ENCODE measurements at places on chromosomes 6 and 20.

DNA sequence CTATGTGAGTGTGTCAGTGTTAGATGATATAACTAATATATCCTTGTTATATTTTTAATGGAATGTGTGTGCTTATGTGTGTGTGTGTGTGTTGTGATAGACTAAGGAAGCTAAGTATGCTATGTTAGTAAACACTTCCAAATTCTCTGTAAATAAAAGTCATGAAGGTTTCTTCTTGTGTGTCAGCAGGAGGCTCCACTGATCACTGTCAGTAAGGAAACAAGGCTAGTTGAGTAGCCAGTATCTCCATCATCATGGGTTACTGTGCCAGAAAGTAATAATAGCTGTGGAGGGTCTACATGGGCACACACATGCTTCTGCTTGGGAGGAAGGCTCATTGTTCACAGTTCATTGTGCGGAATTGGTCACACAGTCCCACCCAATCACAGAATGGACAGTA lies 302.8 kb upstream of the RNF217 start:
- no peak for DNase-seq

DNA sequence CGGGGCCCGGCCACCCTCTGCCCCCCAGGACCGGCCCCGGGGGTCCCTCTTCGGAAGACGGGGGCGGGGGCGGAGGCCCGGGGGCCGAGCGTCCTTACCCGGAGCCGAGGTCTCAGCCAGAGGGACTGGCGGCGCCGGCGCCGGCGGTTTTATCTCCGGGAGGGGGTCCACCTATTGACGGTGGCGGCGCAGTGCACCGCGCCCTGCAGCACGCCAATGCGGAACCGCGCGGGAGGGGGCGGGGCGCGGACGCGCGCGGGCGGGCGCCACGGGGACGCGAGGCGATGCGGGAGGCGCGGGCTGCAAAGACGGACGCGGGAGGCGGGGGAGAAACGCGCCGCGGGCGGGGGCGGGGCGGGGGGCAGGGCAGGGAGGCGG lies at the start of gene EEF1A2:
Gene EEF1A2 (minus strand): TSS at position 124 of the 378 bp plus-strand sequence. CDS start 1,320 bp downstream, outside the sequence.
- DNase-seq = no peak

DNA sequence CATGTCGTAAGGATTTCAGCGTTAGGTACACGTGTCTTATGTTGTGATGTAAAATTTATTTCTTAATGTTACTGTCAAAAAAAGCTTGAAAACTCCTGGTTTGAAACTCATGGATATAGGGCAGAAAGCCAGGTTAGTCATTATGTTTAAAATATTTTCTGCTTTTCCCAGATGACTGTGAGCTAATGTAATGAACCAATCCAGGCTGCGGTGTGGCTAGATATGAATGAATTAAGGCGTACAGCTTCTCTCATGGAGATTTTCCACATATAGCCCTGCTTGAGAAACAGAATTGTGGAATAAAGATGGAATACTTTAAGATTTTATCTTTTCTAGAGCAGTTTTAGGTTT lies 80.3 kb upstream of the STMND1 start:
- DNase-seq = no peak

DNA sequence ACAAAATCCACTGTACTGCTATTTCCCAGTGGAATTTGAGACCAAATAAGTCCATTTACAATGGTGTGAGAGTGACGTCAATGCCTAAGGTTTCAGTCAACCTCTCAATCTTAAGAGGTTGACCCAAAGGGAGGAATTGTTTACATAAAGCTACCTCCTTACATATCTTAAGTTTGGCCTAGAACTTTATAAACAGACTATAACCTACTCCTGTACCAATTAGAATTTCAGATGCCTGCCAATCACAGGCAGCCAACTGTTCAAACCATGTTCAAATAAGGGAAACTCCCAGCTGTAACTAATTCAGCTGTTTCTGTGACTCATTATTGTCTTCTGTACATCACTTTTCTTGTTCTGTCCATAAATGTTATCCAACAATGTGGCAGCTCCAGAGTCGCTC lies 14.5 kb downstream of the LGSN start:
- DNase-seq = no peak

- DNase-seq = no peak
Measured at GRCh38 chr6:44009425-44010321, 117.6 kb downstream of the MRPL14 start.

- DNase-seq = no peak
Measured at GRCh38 chr20:57891014-57891413, 181.2 kb upstream of the PMEPA1 start.

- no peak for DNase-seq
Measured at GRCh38 chr6:116390581-116390980, 19.8 kb downstream of the DSE start.

GRCh38 chr6:41222513-41222912 lies 5.6 kb upstream of the TREML4 start:
- no peak for DNase-seq

- no peak for DNase-seq
Measured at GRCh38 chr6:106885679-106886078, 88.8 kb downstream of the CD24 start.

DNA sequence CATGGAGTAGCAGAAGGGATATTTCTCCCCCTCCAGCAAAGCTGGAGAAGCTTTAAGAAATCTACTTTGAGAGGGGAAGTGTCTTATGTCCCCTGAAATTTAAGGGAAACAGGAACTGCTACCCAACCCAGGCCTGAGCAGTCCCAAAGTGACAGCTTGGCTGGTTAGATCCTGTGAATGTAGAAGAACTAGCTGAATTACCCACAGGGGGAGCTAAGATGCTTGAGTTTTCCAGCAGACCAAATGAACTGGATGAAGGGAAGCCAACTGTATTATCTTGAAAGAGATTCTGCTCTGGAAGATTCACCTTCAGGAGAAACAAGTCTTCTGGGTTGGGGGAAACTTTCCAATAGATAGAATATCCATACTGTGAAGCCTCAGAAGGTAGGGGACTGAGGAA lies 303.3 kb upstream of the MMS22L start:
- no peak for DNase-seq

DNA sequence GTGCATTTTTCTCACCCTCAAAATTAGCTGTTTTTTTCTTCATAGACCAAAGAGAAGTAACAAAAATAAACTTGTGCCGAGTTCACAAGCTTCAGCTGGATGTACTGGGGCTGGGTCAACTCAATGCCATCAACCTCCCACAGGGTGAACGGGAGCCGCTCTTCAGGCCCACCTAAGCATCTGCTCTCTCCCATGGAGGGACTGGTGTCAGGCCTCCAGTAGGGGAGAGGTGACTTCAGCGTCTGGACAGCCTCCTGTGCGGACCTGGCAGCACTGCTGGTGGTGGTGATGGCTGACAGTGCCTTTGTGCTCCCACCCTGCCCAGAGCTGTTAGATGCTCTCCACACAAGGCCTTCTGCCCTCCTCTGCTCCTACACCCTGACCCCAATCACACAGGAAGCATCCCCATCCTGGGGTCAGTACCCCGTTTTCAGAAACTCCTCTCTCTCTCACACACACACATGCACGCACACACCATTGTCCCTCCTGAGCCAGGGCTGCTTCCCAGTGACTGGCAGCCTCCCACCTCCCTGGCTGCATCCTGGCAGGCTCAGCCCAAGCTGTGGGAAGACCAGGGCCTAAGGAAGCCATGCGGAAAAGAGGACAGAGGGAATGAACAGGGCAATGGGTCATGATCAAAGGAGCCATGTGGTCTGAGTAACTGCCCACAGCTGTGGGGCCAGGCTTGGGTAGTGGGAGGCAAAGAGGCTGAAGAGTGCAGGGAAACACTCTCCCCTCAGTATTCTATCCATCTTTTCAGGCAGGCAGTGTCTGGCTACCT lies 17.7 kb downstream of the CST8 start:
- DNase-seq = no peak

DNA sequence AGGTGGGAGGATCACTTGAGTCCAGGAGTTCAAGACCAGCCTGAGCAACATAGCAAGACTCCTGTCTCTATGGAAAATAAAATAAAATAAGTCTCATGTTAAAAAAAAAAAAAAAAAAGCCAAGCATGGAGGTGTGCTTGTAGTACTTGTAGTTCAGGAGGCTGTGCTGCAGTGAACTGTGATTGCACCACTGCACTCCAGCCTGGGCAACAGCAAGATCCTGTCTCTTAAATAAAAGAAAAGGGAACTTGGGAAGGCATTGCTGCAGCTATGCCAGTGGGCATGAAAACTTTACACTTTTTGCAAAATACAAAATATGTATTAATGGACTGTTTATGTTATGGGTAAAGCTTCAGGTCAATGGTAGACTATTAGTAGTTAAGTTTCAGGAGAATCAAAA lies 37.5 kb upstream of the REV3L start:
- no peak for DNase-seq

DNA sequence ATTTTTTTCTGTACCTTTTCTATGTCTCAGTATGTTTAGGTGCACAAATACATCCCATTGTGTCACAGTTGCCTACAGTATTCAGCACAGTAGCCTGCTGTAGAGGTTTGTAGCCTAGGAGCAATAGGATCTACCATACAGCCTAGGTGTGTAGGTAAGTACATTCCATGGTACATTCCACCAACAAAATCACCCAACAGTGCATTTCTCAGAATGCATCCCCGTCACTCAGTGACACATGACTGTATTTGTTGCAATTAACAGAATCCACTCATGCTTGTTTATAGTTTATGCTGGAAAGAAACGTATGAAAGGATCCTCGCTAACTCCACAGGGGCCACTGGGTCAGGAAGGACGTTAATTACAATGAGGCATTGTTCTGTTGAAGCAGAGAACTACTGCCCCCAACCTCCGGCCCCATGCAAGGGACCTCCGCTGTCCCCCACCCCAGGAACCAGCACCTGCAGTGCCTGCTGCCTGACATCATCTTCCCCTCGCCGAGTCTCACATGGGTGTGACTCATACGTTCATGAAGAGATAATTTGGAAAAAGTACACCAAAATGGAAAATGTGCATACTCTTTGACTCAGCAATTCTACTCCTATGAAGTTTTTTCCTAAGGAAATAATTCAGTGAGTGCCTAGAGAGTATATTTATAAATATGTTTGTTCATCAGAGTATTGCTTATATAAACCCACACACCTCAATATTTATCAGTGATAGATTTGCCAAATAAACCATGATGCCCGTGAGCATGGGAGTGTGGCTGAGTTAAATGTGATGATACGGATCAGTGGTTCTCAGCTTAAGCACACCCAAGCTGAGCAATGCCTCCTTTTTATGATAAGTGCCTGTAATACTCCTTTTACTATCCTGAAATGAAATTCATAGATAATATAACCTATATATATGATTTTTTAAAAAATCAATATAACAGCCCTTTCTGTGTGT lies 156.4 kb upstream of the ECI2 start:
- DNase-seq = no peak

- DNase-seq = no peak
Measured at GRCh38 chr20:40090236-40090635, 598.8 kb downstream of the MAFB start.

DNA sequence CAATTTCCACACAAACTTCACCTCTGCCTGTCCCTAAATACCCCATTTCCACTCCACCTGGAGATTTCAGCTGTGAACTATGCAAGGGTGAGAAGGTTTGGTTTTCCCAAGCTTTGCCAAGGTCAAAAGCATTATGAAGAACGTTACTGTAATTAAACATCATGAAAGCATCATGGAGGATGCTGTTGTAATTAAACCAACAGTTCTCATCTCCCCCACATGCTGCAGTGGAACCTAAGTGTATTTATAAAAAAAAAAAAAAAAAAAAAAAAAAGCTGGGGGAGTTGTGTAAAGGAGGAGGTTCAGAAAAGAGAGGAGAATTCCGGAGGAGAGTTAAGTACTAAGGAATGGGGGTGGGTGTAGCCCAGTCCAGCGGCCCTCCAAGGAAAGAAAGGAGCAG lies 474.9 kb upstream of the JARID2 start:
- DNase-seq = no peak

GRCh38 chr6:101770116-101770515 lies 376.6 kb downstream of the GRIK2 start:
- DNase-seq = no peak

DNA sequence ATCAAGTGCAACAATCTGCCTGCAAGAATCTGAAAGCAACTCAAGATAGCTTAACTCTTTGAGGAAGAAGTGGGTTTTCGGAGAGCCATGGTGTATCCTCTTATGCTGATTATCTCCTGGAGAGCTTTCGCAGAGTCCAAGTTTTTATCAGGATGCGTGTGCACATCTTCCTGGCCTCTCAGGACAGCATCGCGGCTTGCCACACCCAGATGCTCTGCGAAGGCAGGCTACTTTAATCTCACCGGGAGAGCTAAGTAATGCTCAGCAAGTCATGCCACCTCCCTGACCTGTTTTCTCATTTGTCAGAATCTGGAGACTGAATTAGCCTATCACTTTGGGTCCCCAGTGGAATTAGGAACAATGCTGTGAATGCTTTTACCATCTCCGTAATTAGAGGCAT lies 52.9 kb downstream of the TTI1 start:
- no peak for DNase-seq

DNA sequence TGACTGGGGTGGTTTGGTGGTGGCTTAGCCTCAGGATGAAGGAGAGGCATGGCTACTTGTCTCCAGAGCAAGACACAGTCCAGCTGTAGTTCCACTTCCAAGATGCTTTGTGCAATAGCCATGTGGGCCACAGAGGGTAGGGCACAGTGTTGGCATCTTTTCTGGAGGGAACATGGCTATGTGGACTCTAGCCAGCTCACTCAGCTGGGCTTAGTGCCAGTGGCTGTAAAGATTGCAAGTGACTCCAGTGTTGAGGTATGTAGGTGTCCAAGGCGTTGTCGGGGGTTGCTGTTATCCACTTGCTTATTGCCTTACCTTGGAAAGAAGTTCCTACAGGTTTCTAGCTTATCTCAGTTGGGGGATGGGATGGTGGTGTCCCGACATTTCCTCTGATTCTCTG lies 233.4 kb downstream of the CD109 start:
- no peak for DNase-seq

- DNase-seq = no peak
Measured at GRCh38 chr6:158835616-158836221, 16.6 kb upstream of the EZR start.

- DNase-seq = no peak
Measured at GRCh38 chr6:154604119-154604518, 93.6 kb upstream of the CNKSR3 start.

- no peak for DNase-seq
Measured at GRCh38 chr6:147116056-147116455, 88.2 kb upstream of the STXBP5 start.

- no peak for DNase-seq
Measured at GRCh38 chr6:75466636-75467035, 27.0 kb downstream of the FILIP1 start.

DNA sequence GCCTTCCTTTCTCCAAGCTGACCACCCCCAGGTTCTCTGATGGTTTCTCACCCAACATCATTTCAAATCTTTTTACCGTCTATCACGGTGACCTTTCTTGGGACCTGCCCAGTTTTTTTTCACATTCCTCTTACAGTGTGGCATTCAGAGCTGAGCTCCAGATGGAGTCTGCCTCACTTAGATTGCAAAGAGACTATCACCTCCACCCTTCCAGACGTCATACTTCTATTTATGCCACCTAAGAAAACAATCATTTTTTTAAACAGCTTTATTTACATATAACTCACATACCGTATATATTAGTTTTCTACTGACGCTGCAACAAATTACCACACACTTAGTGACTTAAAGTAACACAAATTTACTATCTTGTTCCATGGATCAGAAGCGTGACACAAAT lies 32.3 kb upstream of the CTNNBL1 start:
- DNase-seq = no peak
